ENCODE measurements at places on chromosomes 3 and 15.
A peak's percentile ranks its signal among the peaks of the same experiment; 100 is the strongest.

DNA sequence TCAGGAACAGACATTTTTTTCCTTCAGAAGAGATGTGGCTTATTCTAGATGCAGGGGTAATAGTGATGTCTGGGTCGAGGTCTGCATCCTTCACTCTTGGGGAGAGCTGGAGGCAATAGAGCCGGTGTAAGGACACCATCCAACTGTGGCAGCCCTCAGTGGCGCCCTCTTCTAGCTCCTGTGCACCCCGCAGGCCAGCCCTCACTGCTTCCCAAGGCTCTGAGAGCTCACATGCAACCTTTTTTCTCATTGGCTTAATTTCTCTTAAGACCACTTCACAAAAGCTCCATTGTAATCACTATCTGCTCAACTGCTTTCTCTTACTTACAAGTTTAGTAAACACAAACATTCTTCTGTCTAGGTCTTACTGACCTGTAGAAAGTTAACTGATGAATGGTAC lies 3.9 kb upstream of the VPS8 start:
- DNase-seq: no peak

- DNase-seq: no peak
Measured at GRCh38 chr3:195095035-195095703, 175.8 kb downstream of the XXYLT1 start.

- no peak for DNase-seq
Measured at GRCh38 chr3:182713743-182714517, 79.4 kb upstream of the ATP11B start.

GRCh38 chr3:149393345-149394160 lies 16.1 kb upstream of the TM4SF1 start:
- DNase-seq: no peak

DNA sequence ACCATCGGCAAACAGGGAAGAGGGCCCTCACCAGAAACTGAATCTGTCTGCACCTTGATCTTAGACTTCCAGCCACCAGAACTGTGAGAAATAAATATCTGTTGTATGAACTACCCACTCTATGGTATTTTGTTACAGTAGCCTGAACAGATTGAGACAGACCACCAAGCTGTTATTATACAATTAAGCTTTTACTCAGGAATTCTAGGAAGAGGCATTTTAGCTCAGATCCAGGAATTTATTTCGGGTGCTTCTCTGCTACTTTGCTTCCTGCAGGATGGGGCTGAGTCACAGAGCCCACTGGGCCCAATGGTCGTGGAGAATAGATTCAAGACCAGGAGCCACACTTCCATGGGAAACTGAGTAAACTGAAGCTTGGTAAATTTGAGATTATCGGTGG lies 145.5 kb upstream of the PFN2 start:
- no peak for DNase-seq

DNA sequence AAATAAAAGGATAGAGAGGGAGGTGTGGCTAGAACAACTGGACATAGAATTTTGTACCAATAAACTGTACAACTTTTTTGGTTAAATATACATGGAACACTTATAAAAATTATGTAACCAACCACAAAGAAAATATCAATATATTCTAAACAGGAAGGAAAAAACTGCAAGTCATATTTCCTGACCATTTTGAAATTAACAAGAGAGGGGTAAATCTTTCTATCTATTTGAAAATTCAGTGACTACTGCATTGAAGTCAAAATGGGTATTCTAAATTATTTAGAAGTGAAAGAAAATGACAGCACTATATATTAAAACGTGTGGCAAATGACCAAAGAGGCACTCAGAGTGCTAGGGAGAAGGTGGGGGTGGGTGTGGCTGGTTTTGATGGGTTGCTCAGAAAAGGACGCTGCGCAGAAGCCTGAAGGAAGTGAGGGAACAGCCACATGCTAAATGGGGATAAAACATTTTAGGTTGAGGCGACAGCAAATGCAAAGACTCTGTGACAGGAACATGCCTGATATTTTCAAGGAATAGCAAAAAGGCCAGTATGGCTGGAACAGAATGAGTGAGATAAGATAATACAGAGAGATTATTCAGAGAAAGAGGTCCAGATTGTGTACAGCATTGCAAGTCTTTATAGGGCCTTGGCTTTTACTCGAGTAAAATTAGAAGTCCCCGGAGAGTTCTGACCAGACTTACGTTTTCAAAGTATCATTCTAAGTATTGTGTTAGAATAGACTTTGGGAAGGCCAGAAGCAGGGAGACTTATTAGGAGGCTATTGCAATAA lies 41.1 kb downstream of the ERICH6 start:
- no peak for DNase-seq

DNA sequence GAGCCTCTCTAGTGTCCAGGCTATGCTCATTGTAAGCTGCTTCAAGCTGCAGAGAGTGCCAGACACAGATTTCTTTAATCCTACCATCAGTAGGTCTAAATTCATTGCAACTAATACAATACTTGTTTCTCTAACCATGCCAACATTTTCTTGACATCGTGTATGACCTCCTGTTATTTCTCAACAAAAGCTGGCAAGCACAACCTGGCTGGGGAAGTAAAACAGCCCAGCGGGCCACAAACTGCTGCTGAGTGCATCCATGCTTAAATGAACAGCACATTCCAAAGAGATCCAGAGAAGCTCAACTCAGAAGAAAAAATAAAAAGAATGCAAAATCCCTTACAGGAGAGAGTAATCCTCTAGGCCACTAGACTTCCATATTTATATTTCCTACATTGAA lies 36.5 kb downstream of the GMNC start:
- DNase-seq: no peak

DNA sequence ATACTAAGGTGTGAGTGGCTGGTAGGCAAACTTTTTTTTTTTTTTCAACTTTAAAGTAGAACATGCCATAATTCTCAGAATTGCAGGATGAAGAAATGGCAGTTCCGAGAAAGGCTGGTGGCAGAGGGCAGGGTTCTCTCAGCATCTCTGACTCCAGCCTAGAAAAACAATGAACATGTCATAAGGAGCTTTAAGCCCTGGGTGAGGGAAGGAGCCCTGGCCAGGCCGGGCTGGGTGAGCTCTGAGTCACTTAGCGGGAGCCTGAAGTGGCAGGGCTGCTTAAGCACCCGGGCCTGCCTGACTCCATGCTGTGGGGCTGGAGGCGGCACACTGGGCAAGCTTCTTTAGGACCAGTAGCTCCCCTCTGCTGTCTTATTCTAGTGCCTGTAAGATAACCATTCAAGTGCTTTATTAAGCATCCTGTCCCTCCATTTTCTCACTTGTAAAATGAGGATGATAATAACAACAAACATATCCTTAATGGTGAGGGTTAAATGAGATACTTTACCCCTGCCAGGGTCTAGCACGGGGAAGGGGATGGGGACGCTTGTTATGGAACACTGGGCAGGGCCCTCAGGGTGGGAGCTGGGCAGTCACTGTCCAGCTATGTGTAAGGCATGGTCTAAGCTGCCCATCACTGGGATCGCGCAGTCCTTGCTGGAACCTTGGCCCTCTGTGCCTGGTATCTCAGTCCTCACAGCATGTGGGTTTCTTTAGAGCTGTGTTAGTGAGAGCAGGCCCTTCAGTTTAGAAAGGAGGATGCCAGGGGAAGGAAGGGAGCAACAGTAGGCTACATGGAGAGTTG lies 18.4 kb downstream of the SMAD6 start:
- DNase-seq: no peak

GRCh38 chr3:73530022-73530396 lies 94.7 kb downstream of the PDZRN3 start:
- DNase-seq: no peak

GRCh38 chr3:45092132-45093031 lies 53.8 kb downstream of the CDCP1 start:
- DNase-seq: no peak

DNA sequence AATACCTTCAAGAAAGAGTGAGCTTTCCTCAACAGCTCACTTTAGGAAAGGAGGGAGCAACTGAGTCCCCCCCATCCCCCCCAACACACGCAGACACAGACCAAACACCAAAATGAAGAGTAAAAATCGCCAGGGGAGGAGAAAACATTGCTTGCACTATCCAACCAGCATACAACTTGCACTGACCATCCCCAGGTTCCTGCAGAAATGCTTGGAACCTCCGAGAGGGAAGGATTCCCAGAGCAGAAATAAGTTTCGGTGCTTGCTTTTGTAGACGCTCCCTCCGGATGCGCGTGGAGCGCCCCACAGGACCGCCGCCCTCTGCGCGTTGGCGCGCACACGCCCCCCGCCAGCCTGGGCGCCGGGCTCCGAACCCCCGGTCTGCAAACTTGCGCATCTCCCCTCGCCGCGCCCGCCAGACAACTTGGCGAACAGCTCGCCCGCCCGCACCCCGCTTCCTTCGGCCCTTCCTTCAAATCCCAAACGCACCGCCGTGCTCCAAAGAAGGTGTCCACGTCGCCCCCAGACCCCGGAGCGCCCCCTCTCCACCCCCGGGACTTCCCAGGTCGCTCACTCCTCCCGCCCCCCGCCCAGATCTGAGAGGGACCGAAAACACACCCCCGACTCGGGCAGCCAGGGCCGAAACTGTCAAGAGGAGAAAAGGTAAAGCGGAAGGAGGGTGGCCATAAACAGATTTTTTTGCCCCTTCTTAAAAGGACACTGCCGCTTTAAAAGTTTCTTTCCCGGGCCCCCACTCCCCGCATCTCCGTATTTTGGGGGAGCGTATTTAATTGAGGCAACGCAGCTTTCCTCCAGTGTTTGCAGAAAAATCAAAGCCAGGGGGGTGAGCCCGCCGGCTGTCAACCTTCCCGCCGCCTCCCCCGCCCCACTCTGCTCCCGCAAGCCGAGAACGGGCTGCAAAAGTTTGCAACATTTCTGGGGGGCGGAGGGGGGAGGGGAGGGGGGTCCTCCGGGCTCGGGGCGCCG lies 859 bp downstream of the RORA start:
- peak; percentile 57 for DNase-seq

GRCh38 chr3:52484680-52485461 lies 10.3 kb upstream of the STAB1 start:
- DNase-seq: no peak

DNA sequence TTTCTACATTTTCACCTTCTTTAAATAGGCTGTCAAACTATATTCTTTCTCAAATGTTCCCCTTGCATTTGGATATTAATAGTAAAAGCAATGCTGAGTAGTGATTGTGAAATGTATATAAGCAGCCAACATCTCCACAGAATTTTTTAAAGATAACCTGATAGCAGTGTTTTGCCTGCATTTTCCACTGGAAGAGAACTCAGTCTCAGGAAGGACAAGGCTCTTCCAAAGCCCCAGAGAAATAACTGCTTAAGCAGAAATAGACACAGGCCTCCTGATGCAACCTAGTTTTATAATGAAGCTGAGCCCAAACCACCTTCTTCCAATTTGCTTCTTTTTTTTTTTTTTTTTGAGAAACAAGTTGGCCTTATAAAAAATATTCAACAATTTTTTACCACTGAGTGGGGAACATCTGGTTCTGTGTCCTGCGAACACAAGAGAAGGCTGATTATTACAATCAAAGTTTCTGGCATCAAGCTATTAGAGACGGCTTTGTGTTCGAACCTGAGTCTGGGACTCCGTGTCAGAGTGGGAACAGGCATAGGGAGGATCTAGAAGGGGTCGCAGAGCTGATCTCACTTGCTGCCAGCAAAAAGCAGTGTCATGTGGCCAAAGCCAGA lies 332.5 kb upstream of the TBL1XR1 start:
- DNase-seq: no peak

GRCh38 chr3:25964141-25964540 lies 174.3 kb downstream of the OXSM start:
- DNase-seq: no peak

- no peak for DNase-seq
Measured at GRCh38 chr15:58010983-58011382, 54.5 kb downstream of the ALDH1A2 start.

DNA sequence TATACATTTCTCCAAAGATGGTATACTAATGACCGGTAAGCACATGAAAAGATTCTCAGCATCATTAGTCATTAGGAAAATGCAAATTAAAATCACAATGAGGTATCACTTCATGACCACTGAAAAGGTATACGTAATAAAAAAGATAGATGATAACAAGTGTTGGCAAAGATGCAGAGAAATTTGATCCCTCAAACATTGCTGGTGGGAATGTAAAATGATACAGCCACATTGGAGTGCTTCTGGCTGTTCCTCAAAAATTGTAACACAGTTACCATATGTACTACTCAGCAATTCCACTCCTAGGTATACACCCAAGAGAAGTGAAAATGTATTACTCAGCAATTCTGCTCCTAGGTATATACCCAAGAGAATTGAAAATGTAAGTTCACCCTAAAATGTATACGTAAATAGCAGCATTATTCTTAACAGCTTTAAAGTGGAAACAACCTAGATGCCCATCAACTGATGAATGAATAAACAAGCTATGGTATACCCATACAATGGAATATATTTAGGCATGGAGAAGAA lies 25.0 kb upstream of the KY start:
- DNase-seq: no peak

- no peak for DNase-seq
Measured at GRCh38 chr3:89250742-89251141, 143.3 kb downstream of the EPHA3 start.

DNA sequence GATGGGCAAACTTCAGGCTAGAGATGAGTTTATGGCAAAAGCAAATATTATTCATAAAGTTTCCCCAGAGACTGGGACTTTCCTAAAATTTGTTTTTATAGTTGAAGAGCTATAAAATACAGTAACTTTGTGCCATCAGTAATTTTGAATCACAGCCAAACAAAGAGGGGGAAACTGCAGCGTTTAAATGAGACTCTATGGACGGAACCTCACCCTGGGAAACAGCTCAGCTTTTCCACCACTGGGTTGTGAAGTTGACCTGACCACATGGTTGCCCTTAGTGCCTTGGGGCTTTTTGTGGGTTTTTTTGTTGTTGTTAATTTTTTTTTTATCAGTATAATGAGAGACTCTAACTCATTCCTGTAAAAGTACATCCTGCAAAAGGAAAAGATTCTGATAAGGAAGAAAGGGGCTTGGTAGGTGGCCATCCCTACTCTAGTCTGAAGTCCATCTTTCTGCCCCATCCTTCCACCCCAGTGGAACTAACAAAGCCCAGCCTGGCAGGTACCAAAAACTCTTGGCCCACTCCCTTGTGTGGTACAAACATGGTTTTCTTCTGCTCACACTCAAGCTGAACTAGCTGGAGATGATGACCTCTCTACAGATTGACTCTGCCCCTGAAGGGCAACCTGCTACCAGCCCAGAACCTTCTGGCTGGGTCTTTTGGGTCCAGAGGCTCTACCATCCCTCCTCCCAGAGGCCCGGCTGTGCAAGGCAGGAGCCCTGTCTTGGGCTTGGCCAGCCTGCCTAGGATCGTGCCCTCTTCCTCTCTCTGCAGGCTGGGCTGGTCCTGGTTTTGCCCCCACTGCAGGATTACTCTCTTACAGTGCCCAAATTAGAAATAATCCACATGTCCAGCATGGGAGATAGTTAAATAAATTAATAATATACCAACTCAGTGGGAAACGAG lies 41.2 kb downstream of the RLBP1 start:
- no peak for DNase-seq

Measured in mesothelial cell of epicardium (in vitro differentiated cells).